Posterior vena cava (tissue), 2 donors: ENCODE measurements at places on chromosomes 11 and 22. TPM values are rescaled to one million over a fixed set of nuclear protein-coding genes. Genes with fewer than 3 reads are reported as not detected.

GRCh38 chr22:46386312-46386711 lies 50.8 kb downstream of the TRMU start:
- DNase-seq = no peak

DNA sequence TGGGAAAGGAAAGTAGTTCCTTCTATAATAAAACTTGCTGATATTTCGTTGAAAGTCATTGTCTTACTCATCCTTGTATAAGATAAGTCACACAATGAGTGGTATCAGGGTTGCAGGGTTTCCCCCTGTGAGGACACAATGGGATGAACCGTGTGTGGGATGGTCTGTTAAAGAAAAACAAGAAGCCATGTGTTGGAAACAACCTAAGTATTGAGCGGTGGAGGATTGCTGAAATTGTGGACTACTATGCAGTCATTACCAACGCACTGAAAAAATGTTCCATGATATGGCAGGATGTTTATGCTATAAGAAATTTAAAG lies 28.6 kb downstream of the PTPRJ start:
- DNase-seq = no peak

DNA sequence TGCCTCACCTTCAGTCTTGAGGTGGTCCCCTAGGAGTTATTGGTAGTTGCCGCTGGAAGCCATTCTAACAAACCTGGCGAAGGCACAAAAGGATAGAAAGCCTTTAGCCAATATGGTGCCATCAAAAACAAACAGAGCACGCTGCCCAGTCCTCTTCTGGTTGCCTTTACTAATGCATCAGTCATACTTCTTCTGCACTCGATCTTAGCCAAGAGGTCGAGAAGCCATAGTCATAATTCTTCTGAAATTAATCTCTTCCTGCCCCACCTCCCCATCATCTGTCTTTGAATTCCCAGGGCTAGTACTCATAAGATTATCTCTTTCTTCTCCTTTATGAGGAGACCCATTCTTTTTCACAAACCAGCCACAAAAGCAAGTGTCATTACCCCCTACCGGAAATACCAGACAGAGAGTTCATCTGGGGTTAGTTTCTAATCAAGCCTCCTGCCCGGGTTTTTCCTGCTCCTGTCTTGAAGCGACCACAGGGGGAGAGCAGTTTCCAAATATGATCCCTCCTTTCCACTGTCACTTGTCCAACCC lies 21.4 kb upstream of the EHF start:
- DNase-seq = no peak

- DNase-seq = no peak
These were observed 12.1 kb downstream of the UBE2L6 start for GRCh38 chr11:57555393-57555792.

DNA sequence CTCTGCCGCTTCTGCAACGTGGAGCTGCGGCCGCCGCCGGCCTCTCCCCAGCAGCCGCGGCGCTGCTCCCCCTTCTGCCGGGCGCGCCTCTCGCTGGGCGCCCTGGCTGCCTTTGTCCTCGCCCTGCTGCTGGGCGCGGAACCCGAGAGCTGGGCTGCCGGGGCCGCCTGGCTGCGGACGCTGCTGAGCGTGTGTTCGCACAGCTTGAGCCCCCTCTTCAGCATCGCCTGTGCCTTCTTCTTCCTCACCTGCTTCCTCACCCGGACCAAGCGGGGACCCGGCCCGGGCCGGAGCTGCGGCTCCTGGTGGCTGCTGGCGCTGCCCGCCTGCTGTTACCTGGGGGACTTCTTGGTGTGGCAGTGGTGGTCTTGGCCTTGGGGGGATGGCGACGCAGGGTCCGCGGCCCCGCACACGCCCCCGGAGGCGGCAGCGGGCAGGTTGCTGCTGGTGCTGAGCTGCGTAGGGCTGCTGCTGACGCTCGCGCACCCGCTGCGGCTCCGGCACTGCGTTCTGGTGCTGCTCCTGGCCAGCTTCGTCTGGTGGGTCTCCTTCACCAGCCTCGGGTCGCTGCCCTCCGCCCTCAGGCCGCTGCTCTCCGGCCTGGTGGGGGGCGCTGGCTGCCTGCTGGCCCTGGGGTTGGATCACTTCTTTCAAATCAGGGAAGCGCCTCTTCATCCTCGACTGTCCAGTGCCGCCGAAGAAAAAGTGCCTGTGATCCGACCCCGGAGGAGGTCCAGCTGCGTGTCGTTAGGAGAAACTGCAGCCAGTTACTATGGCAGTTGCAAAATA lies 816 bp downstream of the PDE3B start:
- DNase-seq = peak; percentile 83

GRCh38 chr11:118592616-118593367 lies 14.6 kb upstream of the PHLDB1 start:
- DNase-seq = peak; percentile 32

DNA sequence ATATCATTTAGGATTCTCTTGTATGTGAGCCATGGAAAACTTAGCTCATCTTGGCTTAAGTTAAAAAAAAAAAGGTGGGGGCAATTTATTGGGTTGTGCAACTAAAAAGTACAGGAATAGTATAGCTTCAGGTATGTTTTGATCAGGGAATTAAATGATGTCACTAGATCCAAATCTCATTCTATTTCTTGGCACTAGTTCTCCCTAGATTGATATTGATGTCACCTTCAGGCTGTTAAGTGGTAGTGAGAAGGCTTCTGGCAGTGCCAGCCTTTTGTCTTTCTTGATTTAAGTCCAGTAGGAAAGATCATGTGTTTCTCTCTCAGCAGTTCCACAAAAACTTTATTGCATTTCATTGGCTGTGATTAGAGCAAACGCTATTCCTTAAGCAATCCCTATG lies 65.0 kb upstream of the ZBED5 start:
- DNase-seq = no peak

DNA sequence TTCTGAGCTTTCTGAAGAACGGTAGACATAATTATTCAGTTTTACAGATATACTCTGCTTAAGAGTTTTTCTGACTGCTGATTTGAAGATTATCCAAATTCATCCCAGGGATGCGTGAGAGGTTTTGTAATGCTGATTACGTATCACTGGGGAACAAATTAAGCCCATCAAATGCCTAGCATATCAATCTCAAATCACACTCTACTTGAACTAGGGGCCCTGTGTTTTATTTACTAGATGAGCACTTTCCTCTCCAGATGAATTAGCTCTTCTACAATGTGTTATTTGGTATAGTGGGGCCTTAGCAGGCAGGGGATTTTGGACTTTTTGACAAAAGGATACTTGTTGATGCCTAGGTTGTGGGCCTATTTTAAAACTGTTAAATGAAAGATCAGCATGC lies 177.9 kb downstream of the JRKL start:
- DNase-seq = no peak

DNA sequence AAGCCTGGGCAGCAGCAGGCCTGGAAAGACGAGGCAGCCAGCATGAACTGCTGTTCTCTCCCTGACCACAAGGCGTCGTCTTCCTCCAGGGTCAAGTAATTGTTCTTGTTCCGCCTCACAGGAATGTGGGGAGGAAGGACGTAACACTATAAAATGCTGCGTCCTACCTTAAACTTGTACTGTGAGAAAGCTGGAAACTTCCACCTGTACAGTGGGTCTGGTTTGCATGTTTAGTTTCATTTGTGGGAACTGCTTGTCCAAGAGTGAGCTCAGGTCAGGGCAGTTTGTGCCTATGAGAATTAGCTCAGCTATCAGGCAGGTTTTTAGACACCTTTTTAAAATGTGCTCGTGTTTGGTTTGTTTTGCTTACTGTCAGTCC lies 55.2 kb downstream of the PANX1 start:
- DNase-seq = peak; percentile 82

- no peak for DNase-seq
These were observed 28.6 kb downstream of the ALG8 start for GRCh38 chr11:78110830-78111229.

- DNase-seq = no peak
These were observed 15.9 kb downstream of the PRSS23 start for GRCh38 chr11:86816251-86816726.

DNA sequence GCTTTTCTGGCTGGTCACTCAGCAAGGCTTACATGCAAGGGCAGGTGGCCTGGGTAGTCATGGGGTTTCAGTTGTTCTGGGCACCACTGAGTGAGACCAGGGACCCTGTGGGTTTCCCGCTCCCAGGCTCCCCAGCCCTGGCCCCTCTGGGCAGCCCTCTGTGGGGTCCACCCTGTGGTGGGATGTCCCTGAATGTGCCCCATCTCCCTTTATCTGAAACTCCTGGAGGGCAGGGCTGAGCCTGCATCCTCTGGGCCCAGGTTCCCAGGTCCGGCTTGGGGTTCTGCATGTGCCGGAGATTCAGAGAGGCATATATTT lies 1041.0 kb downstream of the BRD1 start:
- no peak for DNase-seq

DNA sequence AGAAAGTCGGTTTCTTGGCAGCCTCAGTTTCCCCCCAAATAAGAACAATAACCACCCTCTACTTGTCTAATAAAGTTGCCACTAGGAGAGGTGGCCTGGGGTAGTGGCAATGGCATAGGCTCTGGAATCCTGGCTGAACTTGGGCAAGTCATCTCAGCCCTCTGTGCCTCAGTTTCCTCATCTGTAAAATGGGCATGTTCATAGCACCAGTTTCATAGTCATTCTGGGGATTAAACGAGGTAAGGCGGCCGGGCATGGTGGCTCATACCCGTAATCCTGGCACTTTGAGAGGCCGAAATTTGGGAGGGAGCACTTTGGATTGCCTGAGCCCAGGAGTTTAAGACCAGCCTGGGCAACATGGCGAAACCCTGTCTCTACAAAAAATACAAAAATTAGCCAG lies 63.0 kb downstream of the SGSM1 start:
- no peak for DNase-seq

- no peak for DNase-seq
These were observed 144.6 kb upstream of the RASSF10 start for GRCh38 chr11:12864316-12865156.

DNA sequence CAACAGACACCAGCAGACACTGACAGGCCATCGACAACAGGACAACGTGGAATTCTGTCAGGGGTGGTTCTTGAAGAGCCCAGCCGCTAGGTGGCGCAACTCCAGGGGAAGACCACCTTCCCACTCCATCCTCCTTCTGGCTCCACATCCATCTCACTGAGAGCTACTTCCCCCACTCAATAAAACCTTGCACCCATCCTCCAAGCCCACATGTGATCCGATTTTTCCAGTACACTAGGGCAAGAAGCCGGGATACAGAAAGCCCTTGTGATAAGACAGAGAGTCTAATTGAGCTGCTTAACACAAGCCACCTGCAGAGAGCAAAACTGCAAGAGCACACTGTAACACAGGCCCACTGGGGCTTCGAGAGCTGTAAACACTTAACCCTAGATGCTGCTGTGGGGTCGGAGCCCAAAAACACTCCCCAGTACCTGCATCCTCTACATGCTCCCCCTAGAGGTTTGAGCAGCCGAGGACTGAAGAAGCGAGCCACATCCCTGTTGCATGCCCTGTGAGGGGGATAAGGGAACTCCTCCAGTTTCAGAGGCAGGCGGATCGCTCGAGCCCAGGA lies 11.5 kb upstream of the RAB39A start:
- no peak for DNase-seq

- DNase-seq = no peak
These were observed 862 bp upstream of the CENATAC start for GRCh38 chr11:118996926-118997626.

DNA sequence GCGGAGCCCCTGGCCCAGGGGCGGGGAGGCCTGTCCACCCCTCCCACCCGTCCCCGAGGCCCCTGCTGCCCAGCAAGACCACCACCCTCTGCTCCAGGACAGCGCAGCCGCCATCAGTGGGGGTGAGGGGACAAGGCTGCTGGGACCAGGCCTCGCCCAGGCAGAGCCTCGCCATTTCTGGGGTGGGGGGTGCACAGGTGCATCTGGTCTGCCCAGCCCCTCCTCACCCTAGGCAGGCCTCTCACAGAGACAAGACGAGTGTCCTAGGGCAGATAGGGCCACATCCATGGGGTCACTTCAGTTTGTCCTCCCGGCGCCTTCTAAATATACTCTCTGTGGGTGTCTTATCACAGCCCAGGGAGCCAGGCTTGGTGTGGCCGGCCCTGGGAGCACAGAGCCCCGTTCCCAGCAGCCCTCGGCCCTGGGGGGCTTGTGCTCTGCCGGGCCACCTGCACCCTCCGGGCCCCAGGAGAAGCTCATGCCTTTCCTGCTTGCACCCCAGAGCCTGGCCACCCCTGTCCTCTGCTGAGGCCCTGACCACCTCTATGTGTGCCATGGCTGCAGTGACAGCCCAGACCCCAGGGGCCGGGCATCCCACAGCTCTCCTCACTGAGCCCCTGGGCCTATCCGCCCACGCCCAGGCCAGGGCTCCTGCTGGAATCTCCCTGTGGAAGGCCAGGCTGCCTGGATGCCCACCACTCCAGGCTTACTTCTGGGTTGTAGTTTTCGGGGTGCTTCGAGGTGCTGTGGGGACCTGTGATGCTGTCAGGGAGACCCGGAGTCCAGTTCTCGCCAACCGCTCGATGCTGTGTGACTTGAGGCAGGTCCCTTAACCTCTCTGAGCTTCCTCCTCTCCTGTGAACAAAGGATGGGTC lies 70.8 kb downstream of the KCNQ1 start:
- DNase-seq = peak; percentile 61

SCN4B gene
- total RNA-seq = 9.8 TPM

CENPM gene
- not detected for total RNA-seq

MMP8 gene
- total RNA-seq = 0.67 TPM

CYP2D6 gene
- total RNA-seq = 0.37 TPM

PRODH gene
- total RNA-seq = 3.4 TPM

MYO7A gene
- total RNA-seq = 12.2 TPM

CALCA gene
- total RNA-seq = not detected

PGR gene
- total RNA-seq = 7.6 TPM
